ENCODE measurements at places on chromosomes 2 and 18. TPM values are rescaled to one million over a fixed set of nuclear protein-coding genes. Genes with fewer than 3 reads are reported as not detected.

GRCh38 chr18:10923141-10923540 is 226.2 kb downstream of the PIEZO2 start:
- DNase-seq: no peak

DNA sequence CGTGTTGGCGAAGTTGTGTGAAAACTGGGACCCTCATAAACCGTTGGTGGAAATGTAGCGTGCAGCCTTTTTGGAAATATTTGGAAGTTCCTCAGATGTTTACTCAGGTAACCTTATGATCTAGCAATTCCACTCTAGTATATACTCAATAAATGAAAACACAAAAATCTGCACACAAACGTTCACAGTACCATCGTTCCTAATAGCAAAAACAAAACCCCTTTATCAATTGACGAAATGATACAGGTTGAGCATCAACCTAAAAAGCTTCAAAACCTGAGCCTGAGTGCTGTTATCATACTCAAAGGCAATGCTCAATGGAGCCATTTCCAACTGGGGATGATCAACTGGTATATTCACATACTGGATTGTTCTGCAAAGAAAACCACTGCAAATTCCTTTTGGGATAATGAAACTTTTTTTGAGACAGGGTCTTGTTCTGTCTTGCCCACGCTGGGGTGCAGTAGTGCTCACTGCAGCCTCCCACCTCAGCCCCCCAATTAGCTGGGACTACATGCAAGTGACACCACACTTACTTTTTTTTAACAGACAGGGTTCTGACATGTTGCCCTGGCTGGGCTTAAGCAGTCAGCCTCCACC is 777 bp upstream of the C18orf32 start:
- no peak for DNase-seq

GRCh38 chr2:25651782-25652455 is 21.5 kb downstream of the DTNB start:
- no peak for DNase-seq

- DNase-seq: no peak
Measured at GRCh38 chr2:230614913-230615332, 97.7 kb upstream of the CAB39 start.

DNA sequence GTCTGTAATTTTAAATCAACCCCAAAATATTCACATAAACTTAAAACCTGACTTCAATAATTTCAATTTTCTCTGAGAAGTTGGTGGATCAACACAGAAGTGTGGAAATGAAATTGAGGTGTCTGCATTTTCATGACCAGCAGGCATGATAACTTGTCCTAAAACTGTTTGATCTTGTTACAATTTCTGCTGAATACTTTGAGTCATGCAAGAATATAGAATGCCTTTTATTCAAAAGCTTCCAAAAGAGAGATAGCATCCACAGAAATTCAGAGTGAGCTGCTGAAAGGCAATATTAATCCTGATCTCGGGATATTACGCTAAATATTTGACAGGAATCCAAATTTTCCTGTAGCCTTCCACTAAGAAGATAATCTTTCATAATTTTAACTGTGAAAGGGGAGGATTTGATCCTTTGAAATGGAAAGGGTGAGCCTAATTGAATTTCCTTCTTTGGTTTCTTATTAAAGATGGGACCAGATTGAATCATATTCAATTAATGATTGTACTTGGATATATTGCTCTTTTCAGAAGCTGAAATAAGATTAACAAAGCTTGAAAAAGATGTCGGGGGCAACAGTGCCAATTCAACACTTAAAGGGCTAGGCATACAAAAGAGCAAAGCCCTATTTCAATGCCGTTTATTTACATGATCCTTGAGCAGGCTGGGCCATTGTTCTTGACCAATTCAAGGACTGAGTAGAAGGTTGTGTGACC is 129.3 kb downstream of the NCKAP5 start:
- no peak for DNase-seq

GKN1 gene
- not detected for polyA plus RNA-seq

POTEI gene
- polyA plus RNA-seq: not detected

COLEC11 gene
- not detected for polyA plus RNA-seq

EMX1 gene
- polyA plus RNA-seq: not detected

CFAP65 gene
- polyA plus RNA-seq: not detected
